ENCODE measurements at places on chromosomes 5 and 9.

DNA sequence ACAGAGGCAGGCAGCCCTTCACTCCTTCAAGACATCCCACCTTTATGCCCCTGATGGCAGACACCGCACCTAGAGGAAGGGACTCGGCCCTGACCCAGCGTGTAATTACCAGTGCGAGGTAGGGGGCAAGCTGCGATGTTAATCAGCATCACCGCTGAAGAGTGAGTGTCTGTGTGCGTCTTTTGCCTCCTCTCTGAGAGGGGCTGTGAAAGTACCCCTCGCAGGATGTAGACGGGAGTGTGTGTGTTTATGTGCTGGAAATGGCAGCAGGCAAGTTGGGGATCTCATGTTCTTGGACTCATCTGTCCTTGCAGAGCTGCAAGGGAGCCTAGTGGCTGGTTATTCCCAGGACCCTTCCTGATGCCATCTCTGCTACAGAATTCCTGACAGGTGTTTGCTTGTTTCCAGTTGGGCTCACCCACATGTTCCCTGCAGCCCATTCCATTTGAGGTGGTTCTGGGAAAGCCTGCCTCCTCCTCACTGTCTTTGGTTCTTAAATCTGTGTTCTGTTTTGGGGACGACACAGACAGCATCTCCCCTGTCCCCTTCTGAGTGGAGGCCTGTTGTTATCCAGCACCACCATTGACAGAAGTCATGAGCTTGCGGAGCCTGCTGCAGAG lies 70.5 kb downstream of the ZNF618 start:
- DNase-seq = no peak

DNA sequence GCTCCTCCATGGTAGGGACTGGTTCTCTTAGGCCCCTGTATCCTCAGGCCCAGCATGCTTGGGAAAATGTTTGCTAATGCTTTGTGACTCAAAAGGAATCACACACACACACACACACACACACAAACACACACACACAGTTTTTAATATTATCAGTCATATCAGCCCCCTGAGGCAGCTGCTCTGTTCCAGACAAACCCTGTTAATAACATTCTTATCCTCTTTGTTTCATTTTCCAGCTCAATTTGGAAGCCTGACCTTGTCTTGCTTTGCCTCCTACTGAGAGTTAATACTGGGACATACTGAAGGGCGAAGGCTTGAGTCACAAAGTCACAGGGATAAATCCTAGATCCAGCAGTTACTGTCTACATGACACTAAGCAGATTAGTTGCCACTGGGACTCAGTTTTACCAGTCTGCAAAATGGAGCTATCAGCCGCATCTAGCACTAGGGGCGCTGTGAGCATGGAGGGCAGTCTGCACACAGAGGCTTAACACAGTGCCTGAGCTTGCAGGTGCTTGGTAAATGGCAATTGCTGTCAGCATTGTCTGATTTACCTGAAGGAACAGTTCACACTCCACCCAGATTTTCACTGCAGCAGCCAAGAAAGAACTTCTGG lies 37.1 kb upstream of the KCNMB1 start:
- no peak for DNase-seq

DNA sequence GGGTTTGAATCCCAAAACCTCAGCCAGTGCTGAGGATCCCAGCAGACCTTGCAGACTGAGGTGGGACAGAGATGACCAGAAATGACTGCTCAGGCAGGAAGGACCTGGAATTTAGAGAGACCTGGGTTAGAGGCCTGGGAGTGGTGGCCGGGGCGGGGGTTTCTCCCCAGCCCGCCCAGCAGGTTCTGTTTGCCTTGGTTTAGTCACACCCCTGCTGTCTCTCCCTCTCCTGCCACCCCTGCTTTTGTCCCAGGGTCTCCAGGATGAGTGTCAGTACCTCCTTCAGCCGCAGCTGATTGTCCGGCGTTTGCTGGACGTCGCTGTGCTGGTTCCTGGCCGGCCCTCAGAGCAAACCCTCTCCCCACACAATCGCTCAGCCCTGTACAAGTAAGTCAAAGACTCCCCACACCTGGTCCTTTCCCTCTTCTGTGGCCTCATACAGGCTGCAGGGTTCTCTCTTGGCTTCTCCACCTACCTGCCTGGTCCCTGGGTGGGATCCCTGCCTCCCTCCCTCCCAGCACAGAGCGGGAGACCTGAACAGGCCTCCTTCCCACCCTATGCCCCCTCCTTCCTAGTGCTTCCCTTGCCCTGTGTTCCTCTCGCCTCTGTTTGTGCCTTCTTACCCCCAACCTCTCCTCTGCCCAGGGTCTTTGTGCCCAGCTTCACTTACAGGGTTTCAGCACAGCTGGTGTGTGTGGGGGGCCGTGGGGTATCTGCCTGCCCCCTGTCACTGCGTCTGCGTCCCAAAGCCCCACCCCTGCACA lies 12.0 kb downstream of the TMEM8B start:
- DNase-seq = no peak

DNA sequence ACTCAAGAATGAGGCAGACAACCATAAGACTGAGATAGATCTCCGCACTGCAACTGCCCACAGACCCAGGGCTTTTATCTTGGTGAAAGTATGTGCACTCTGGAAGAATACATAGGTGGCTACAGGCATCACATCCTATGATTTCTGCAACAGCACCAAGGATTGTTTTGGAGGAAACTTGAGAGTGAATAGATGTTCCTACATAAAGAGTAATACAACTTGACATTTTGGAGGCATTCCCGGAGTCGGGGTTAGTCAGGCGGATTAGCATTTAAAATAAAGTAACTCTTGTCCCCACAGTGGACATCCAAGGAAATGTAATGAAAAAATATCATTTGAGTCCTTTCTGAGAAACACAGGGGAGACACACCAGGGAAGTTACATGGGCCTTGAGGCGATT lies 26.7 kb downstream of the TMEM174 start:
- no peak for DNase-seq

DNA sequence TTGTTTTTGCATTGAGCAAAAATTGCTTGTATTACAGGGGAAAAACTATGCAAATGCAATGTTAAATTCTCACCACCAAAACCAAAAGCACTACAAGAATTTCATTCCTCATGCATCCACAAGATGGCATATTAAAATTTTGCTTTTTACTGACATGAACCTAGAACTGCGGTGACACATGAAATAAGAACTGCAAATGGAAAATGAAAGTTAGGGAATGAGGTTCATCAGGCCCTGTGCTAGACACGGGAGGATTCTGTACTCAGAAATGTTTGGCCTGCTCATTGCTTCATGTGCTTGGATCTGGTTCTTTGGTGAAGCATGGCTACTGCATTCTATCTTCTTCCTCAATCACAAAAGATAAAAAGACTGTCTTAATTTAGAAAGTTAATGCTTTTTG lies 9.1 kb upstream of the RFK start:
- DNase-seq = no peak

- no peak for DNase-seq
Observed at GRCh38 chr9:126796758-126797157, 8.1 kb upstream of the ZBTB43 start.

DNA sequence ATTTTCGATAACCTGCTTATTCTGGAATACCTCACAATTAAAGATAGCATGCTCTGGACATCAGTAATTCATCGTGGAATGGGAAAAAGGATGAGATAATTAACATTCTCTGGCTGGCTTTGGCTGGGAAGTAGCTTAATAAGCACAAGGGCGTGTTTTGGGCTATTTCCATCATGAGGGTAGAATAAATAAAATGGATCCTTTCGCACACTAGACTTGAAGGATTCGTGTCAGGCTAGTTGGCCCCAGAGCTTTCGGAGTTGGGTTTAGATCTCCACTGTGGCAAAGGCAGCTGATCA lies 151.2 kb upstream of the ADRA1B start:
- no peak for DNase-seq

- no peak for DNase-seq
Observed at GRCh38 chr5:127406326-127407121, 110.9 kb upstream of the PRRC1 start.

DNA sequence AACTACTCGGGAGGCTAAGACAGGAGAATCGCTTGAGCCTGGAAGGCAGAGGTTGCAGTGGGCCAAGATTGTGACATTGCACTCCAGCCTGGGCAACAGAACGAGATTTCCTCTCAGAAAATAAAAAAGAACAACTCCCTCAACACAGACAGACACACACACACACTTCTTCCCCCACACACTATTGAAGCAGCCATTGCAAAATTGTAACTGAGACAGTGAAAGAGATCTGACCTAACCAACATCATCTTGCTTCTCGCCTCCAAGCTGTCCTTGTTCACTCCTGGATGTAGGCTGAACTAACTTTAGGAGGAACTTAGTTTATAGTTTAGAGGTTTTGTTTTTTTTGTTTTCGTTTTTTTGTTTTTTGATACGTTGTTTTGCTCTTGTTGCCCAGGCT lies 13.0 kb upstream of the PLIN2 start:
- no peak for DNase-seq

- DNase-seq = no peak
Observed at GRCh38 chr9:96523374-96523773, 73.4 kb downstream of the HABP4 start.

DNA sequence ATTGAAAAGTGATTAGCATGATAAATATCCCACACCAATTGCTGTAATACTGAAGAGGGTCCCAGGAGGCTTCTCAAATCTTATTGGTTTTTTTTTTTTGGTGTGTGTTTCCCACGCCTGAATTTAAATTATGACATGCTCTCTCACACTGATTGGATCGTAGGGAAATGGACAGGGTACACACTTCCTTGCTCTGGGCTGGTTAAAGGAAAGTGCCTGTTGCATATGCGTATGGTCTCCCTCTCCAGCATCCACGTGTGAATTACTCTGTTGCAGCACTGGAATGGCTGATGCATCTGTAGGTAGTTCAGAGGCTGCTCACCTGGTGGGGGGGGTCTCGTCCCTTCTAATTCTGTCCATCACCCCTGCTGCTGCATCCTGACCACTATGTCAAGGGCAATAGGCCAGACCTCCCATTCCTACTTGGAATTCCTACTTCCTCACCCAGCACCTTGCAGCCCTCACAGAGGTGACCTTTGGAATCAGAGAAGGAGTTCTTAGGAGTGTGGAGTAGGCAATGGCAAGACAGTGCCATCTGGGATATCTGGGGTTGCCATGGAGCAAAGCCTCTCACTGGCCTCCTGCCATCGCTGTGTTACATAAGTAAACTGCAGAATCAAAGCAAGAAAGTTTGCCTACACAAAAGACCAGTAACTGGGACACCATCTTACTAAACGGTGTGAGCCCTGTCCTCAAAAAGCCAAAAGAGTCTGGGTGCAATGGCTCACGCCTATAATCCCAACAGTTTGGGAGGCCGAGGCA lies 71.4 kb upstream of the FBXW11 start:
- no peak for DNase-seq

- DNase-seq = no peak
Observed at GRCh38 chr5:140923601-140924000, 2.5 kb upstream of the PCDHAC1 start.

DNA sequence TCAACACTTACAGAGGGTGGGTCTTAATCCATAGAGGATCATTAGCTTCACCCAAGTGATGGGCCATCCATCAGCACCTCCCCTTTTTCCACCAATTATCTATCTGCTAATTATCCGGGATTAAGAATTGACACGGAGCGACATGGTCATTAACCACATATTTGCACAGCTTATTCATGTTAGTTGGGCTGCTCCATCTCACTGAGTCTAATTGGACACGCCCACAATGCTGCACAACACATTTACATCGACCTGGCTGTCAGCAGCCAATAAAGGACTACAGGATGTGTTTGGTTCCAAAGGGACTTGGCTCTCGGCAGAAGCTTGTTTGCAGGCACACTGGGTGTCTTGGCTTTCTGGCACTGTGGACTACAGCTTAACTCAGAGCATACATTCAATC lies 21.6 kb downstream of the FOXE1 start:
- no peak for DNase-seq

- DNase-seq = no peak
Observed at GRCh38 chr9:126334721-126335621, 8.3 kb downstream of the MVB12B start.

- no peak for DNase-seq
Observed at GRCh38 chr5:110056580-110057114, 366.9 kb downstream of the MAN2A1 start.

- no peak for DNase-seq
Observed at GRCh38 chr9:94850540-94851434, 124.3 kb downstream of the AOPEP start.

- no peak for DNase-seq
Observed at GRCh38 chr5:3336666-3337065, 259.0 kb upstream of the IRX1 start.

DNA sequence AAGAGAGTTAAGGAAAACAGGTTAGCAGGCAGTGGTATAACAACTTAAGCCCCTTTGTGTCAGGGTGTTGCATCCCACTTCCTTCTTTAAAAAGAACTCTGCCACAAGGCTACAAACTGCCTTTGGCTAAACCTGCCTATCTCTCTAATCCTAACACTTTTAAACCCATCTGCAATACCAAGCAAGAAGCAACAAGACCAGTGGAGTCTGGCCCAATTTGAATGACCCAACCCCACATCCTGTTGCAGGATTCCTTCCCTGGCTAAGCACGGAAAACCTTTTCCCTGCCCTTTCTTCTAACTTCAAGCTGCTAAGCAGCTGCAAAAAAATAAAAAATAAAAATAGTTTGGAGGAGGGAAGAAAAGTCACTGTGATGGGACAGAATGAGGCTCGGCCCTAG lies 27.1 kb downstream of the ABCA1 start:
- DNase-seq = no peak

DNA sequence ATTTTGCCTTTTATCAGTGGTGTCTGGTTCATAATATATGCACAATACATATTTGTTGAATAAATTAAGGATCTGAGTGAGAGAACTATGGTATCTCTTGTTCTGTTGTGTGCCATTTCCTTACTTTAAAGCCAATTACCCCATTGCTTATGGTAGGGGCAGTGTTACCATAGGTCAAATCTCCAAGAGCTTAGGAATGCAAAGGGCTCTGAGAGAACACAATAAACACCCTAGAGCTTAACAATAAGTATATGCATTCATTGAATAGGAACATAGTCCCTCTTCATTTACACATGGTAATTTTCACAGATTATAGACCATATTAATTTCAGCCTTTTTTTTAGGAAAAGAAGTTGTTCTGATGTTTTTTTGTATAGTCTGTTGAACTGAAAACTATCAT lies 112.2 kb downstream of the MCTP1 start:
- DNase-seq = no peak

GRCh38 chr5:10339058-10339811 lies 14.3 kb upstream of the MARCHF6 start:
- DNase-seq = no peak

GRCh38 chr5:120539471-120539870 lies 75.4 kb downstream of the PRR16 start:
- DNase-seq = no peak

DNA sequence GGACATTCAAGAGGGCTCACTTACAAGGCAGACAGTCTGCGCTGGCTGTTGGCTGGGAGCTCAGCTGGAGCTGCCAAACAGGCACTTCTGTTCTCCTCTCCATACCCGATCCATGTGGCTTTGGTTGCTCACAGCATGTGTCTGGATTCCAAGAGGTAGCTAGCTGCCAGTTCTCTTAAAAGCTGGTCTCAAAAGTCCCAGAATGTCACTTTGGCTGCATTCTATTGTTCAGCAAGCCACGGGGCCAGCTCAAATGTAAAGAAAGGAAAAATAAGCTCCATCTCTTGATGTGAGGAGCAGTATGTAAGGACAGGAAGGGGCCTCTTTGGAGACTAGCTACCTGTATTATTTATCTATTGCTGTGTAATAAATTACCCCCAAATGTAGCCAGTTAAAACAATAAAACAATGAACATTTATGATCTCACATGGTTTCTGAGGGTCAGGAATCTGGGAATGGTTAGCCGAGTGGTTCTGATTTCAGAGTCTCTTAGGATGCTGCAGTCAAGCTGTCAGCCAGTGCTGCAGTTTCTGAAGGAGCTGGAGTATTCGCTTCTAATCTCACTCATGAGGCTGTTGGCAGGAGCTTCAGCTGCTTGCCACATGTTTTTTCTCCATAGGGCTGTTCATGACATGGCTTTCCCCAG lies 112.7 kb upstream of the CLINT1 start:
- no peak for DNase-seq

- no peak for DNase-seq
Observed at GRCh38 chr9:32841314-32841713, 58.0 kb downstream of the TMEM215 start.

All from suprapubic skin (tissue), 4 donors.